ENCODE measurements at places on chromosomes 6 and 20.

GRCh38 chr6:41451039-41451438 is 95.1 kb upstream of the FOXP4 start:
- no peak for DNase-seq

GRCh38 chr6:7496266-7496875 is 45.1 kb upstream of the DSP start:
- no peak for DNase-seq

- DNase-seq: peak; percentile 80
Observed at GRCh38 chr6:30820193-30820592, 64.1 kb upstream of the DDR1 start.

- peak; percentile 29 for DNase-seq
Observed at GRCh38 chr6:52839124-52840055, 1.2 kb downstream of the GSTA5 start.

Measured in left cardiac atrium (tissue), 4 donors.